ENCODE measurements at places on chromosomes 12 and 14.

- DNase-seq, result no peak
Observed at GRCh38 chr12:106871477-106871876, 84.2 kb upstream of the TMEM263 start.

DNA sequence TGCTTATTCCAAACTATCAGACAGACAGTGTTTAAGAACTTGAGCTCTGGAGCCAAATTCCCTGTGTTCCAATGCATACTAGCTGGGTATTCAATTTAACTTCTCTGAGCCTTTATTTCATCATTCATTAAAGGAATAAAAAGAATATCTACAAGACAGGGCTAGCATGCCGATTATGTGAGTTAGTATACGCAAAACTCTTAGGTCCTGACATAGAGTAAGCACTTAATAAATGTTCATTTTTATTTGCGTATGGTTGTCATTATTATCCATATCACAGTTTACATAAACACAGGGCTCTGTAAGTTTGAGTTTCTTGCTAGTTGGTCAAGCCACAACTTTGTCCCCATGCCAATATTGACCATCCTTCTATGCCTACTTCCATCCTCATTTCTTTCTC, 161.5 kb downstream of the NUAK1 start:
- DNase-seq, result no peak

GRCh38 chr12:89289720-89290119, 62.6 kb downstream of the DUSP6 start:
- DNase-seq, result no peak

- no peak for DNase-seq
Observed at GRCh38 chr14:90299408-90299807, 32.3 kb downstream of the NRDE2 start.

DNA sequence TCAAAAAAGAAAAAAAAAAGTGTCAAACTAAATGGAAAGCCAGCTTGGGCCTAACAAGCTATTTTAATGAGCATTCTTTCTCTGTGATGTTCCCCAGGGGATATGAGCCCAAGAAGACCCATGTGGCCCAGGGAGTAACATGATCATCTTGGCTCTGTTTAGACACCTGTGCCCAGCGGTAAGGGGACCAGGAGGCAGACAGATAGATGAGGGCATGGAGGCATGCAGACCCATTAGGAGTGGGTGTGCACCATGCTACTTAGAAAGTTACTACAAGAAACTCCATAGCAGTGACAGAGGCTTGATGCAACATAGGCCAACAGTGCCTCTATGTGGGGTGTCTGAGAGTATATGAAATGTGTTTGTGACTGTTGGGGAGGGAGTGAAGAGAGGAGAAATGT, 3.1 kb upstream of the CREBL2 start:
- no peak for DNase-seq

GRCh38 chr14:73696466-73697400, 17.5 kb downstream of the PNMA1 start:
- DNase-seq, result no peak

DNA sequence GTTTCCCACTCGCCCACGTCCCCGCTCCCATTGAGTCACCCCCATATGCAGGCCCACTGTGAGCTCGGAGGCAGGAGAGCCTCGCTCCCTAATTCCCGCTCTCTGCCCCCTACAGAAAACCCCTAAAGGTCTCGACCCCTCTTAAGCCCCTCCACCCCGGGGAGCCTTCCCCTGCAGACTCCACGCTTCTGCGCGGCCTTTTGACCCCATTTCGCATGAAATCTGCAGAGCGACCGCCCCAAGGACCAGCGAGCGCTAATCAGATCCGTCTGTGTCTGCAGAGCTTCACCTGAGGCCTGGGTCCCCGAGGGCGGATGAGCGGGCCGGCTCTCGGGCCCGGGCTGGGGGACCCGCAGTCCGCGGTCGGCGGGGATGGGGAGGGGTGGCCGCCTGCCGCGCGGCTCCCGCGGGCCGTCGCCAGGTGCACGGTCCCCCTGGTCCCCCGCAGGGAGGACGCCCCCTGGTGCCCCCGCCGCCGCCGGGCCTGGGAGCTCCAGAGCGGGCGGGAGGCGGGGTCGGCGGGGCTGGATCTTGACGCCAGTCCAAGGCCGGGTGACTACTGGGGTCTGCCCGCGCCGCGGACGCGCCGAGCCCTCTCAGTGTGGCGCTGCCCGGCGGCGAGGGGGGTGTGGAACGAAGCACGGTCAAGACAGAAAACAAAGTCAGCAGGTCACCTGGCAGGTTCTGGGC, 10.1 kb downstream of the BMP4 start:
- no peak for DNase-seq

DNA sequence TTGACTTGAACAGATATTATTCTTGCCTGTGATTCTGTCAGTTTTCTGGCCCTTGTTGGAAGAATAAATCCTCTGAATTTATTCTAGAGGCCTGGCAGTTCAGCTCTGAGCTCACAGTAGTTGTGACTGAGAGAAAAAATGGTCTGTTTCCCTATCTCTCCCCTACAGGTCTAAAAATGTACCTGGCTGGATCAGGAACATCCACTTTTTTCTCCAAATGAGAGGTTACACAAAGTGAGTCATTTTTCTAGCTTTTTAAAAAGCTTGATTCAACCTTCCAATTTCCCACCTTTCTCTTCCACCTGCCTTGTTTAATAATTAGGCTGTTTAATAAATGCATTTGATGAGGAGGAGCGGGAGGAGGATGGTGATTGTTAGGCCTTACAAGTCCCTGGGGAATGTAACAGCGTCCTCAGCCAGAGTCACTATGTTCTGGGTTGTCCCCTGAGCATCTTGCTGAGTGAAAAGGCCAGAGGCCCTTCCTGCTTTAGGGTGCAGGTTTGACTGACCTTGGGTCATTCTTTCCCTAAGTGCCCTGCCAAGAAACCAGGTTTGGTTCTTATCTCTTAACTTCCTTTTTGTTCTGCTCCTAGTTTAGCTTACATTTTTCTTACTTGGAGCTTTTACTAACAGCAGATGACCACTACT, 91.7 kb upstream of the FUT8 start:
- DNase-seq, result no peak

DNA sequence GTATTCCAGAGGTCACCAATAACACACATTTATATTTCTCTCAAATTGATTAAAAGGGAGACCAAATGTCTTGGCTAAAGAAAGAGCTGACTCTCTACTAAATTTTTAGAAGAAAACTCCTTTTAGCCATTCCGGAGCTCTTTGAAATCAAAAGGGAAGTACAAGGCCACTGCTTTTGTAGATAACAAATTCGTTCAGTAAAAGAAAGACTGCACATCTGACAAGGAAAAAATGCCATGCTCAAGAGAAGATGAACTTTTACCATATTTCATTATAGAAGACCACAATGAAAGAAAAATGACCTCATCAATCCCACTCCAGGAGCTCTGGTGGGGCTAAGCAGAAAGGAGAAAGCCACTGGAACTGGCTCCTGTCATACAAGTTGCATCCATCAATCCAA, 57.6 kb downstream of the SPTSSA start:
- no peak for DNase-seq

- no peak for DNase-seq
Observed at GRCh38 chr14:97382616-97383226, 585.5 kb downstream of the VRK1 start.

GRCh38 chr14:83300476-83301064, 1766.9 kb upstream of the SEL1L start:
- DNase-seq, result no peak

- no peak for DNase-seq
Observed at GRCh38 chr12:31218203-31219025, 107.5 kb downstream of the SINHCAF start.

- no peak for DNase-seq
Observed at GRCh38 chr12:125249066-125249824, 184.0 kb downstream of the AACS start.

DNA sequence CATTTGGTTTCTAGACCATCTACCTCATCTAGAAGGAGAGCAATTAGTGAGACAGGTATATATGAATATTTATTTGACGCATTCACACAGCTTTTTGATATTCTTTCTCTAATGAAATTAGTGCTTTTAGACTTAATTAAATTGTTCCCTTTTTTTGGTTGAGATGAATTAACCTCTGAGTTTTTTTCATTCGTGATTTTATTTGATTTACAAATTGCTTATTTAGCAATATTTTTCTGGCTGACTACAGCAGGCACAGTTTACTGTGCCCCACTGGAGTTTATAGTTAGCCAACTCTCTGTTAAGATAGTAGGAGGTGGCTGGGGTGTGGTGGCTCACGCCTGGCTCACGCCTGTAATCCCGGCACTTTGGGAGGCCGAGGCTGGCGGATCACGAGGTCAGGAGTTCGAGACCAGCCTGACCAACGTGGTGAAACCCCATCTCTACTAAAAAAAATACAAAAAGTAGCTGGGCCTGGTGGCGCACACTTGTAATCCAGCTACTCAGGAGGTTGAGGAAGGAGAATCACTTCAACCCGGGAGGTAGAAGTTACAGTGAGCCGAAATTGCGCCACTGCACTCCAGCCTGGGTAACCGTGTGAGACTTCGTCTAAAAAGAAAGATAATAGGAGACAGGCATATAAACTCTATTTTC, 16.7 kb downstream of the MDM2 start:
- DNase-seq, result no peak

- no peak for DNase-seq
Observed at GRCh38 chr14:20801726-20802125, 918 bp downstream of the RNASE1 start.

Measured in effector memory CD4-positive, alpha-beta T cell (primary cell).